Right ventricle myocardium superior (tissue), 1 donor: ENCODE measurements at places on chromosomes 3 and 15.
A peak's percentile ranks its signal among the peaks of the same experiment; 100 is the strongest.

GRCh38 chr3:112013784-112014143 lies 15.0 kb downstream of the TAGLN3 start:
- DNase-seq, result no peak

GRCh38 chr3:126972866-126973265 lies 10.0 kb upstream of the PLXNA1 start:
- DNase-seq, result peak; percentile 24

DNA sequence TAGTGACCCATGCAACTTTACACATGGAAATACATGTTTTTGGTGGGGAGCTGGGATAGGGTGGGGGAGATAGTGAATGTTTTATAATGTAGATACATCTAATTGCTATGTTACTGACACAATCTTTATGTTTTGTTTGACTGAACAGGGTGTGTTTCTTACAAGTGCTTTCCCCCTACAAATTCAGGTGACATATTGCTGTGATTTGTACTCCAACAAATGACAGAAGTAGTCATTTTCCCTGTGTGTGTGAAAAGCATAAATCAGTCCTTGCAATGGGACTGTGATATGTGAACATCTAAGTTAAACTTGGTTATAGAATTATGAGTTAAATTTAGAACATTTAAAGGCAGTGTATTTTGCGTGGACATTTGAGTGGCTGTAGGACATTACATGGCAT lies 27.3 kb downstream of the OTOL1 start:
- no peak for DNase-seq

DNA sequence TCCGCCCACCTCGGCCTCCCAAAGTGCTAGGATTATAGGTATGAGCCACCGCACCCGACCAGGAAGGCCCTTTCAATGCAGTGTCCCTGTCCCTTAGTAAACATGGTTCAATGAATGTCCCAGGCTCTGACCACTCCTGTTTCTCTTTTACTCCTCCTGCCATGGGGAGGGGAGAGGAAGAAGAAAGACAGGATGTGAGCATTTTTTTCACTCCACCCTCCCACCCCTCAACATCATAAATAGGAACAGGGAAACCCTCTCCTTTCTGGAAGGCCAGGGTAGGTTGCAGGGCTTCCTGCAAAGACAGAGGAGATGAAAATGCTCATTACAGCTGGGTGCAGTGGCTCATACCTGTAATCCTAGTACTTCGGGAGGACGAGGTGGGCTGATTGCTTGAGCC lies 7.5 kb upstream of the TATDN2 start:
- no peak for DNase-seq

DNA sequence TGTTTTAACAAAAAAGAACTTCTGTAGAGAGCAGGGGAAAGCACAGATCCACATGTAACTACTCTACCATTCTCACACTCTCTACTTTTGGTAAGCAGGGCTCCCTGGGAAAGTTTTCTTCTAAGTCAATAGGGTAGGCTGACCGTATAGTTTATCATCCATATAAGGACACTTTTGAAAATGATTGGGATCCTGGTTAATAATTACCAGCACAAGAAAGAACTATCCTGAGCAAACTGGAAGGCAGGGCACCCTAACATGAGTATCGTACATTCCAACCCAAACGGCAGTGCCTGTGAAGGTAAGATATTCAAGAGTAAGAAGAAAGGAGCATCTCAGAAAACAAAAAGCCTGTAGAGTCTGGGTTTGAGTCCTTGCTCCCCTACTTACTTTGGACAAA lies 22.1 kb downstream of the SUSD5 start:
- DNase-seq, result no peak

- DNase-seq, result no peak
Measured at GRCh38 chr3:167330993-167331785, 48.9 kb downstream of the ZBBX start.

- DNase-seq, result no peak
Measured at GRCh38 chr3:126664591-126665214, 9.8 kb upstream of the TXNRD3 start.

DNA sequence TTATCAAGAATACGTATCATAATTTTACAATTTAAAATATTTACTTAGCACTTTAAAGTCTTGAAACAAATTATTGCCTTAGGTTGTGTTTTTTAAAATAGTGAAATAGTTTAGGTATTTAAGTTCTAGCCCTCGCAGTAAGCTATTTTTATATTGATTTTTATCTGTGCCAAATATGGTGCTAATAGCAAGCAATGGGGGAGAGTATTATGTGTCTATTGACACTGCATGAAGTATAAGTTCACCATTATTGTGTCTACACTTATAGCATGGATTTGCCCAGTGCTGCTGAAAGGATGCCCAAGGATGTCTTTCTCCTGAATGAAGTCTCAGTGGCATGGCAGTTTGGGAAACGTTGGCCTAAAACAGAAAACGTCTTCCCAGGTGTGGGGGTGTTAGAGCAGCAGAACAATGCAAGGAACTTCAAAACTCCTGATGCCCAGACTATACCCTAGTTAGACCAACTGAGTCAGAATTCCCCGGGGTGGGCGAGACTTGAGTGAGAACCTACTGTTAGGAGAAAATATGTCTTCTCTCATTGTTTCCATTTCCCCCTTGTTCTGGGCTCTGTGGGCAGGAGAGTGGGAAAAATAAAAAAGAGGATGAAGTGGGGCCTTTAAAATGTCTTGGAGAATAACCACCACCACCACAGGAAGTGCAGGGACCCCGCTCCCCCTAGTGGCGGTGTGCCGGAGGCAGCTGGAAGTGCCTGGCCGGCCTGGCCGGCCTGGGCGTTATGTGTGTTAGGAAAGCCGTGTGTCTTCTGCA lies 104.2 kb upstream of the SLC7A14 start:
- peak; percentile 77 for DNase-seq
